Upper lobe of right lung (tissue), 1 donor: ENCODE measurements at places on chromosomes 3 and 15. TPM values are rescaled to one million over a fixed set of nuclear protein-coding genes. Genes with fewer than 3 reads are reported as not detected.

Gene MGLL
- total RNA-seq, result 194 TPM

Gene TRPC1
- total RNA-seq, result 5.6 TPM

Gene SHF
- total RNA-seq, result 7.1 TPM

Gene SYNPR
- total RNA-seq, result not detected

Gene CTXND1
- total RNA-seq, result 1.9 TPM

Gene CRABP1
- not detected for total RNA-seq

Gene C3orf20
- total RNA-seq, result 0.14 TPM

Gene WNT7A
- 6.6 TPM for total RNA-seq

Gene FGF7
- 21.9 TPM for total RNA-seq

Gene CCDC80
- 60.4 TPM for total RNA-seq

Gene GOLGA8G
- not detected for total RNA-seq

Gene UTS2B
- total RNA-seq, result 0.75 TPM

Gene IDH3A
- 71.6 TPM for total RNA-seq

Gene CPN2
- total RNA-seq, result not detected

Gene MYH15
- total RNA-seq, result 0.90 TPM

DNA sequence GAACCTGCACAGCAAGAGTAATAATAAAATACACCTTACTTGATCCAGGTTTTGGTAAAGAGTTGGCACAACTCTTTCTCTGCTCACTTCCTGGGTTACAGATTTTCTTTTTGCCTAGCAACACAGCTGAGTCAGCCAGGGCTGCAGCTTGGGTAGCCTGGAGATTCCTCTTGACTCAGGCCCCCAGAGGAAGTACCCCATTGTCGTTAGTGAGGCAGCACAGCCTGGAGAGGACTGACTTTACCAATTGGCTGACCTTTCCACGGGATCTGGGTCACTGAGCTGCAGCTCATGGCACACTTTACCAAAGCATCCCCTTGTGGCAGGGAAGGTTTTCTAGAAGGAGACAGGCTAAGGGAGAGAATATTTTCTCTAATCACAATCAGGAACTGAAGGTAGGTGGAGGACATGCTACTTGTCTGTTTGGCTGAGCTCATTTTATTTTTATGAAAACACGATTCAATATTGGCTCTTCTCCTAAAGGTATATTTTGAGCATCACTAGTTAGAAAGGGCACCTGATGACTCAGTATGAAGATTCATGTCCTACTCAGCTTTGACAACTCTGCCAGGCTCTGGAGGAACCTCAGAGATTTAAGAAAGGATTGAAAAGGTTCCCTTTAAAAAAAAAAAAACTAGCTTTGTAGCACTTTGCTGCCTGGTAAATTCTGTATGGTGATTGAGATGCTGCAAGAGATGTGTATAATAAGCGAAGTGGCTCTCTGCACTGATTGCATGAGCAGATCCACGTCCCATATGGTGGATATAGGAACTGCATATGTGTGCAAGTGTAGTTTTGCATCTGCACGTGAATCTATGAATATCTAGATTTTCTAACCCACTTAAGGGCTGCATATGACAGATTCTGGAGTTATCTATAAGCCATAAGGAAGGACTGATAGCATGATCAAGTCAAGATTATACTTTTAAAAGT is 124.8 kb downstream of the CHDH start:
- no peak overlapping the region for H3K27ac ChIP-seq
- H3K4me1 ChIP-seq, result no peaks in the 10 kb centered on the region
- no peaks in the 10 kb centered on the region for H3K27me3 ChIP-seq
- no peak for DNase-seq

DNA sequence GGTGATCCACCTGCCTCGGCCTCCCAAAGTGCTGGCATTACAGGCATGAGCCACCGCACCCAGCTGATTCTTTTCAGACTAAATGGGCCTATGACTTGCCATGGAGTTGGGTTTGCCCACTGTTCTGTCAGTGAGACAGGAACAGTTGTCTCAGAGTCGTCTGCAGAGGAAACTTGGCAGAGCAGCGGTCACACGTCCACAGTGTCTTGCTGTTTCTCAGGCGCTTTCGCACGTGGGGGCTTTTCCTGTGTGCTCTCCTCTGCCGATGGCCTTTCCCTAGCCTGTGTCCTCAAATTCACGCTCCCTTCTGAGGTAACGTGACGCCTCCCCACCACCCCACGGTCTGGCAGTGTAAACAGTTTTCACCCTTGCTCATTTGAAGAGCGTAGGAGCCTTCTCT is 11.3 kb downstream of the TMEM44 start:
- H3K27ac ChIP-seq, result no peak overlapping the region
- H3K27me3 ChIP-seq, result no peaks in the 10 kb centered on the region
- no peak for DNase-seq
- H3K36me3 ChIP-seq, result peaks cover 8% of the 10 kb centered on the region

DNA sequence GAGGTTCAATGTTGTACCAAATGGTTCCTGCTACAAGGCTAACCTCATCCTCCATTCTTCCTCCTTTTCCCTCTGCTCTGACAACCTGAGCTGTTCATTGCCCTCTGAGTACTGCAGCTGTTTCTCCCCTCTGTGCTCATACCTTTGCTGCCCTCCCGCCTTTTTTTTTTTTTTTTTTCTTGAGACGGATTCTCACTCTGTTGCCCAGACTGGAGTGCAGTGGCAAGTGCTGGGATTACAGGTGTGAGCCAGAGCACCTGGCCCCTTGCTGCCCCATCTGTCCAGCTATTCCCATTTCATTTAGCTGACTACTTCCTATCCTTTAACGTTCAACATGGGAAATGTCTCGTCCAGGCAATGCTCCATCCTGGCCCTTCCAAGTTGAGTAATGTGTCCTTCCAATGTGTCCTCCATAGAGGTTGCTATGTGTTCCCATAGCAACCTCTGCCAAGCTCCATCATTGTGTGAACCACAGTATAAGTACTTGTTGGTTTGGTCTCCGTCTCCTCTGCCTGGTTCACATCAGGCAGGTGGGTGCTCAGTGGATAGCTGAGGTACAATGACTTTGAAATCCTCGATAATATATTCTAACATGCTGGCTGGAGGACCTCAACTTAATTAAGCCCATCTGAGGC is 179.9 kb upstream of the ANKRD28 start:
- H3K36me3 ChIP-seq, result no peaks in the 10 kb centered on the region
- no peaks in the 10 kb centered on the region for H3K4me1 ChIP-seq
- no peak overlapping the region for H3K4me3 ChIP-seq
- no peak for DNase-seq
- H3K27me3 ChIP-seq, result no peaks in the 10 kb centered on the region

DNA sequence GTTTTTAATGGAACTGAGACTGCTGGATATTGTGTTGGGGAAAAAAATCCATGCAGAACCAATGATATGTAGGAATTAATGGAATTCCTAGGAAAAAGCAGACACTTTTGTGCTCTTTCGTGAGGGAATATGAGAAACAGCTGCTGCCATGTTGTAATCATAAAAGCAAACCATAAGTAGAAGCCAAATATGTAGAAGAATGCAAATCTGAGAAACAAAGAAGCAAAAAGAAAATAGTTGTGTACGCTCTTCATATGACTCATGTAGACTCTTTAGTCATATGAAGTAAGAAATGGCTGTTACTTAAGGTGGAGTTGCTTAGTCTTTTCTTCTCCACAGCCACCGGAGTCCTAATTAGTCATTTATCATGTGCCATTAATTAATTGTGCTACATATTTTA is 298.6 kb upstream of the ZNF717 start:
- no peaks in the 10 kb centered on the region for H3K36me3 ChIP-seq
- no peak for DNase-seq
- H3K4me1 ChIP-seq, result no peaks in the 10 kb centered on the region
- H3K27me3 ChIP-seq, result no peaks in the 10 kb centered on the region
- no peak overlapping the region for H3K4me3 ChIP-seq
- H3K27ac ChIP-seq, result no peak overlapping the region

DNA sequence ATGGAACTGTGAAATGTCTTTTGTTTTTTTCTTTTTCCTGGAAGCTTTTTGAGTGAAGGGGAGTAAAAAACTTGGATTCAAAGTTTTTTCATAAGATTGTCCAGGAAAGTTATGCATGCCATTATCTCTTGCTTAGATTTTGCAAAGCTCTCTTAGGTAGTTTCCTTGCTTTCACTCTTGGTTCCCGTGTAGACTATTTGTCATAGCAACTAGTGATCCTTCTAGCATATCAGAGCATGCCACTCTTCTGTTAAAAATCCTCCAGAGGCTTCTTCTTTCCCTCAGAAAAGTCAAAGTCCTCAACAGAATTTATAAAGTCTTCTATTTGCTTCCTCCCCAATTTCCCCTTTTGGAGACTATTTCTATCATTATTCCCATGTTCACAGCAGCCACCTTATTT is 21.1 kb downstream of the GTF2E1 start:
- no peak for DNase-seq
- no peaks in the 10 kb centered on the region for H3K36me3 ChIP-seq
- no peak overlapping the region for H3K4me3 ChIP-seq
- H3K4me1 ChIP-seq, result peaks cover 14% of the 10 kb centered on the region
- no peaks in the 10 kb centered on the region for H3K27me3 ChIP-seq

- no peaks in the 10 kb centered on the region for H3K36me3 ChIP-seq
- no peak for DNase-seq
- no peak overlapping the region for H3K27ac ChIP-seq
- H3K4me3 ChIP-seq, result no peak overlapping the region
These were observed 16.6 kb downstream of the BTLA start for GRCh38 chr3:112482675-112483074.

DNA sequence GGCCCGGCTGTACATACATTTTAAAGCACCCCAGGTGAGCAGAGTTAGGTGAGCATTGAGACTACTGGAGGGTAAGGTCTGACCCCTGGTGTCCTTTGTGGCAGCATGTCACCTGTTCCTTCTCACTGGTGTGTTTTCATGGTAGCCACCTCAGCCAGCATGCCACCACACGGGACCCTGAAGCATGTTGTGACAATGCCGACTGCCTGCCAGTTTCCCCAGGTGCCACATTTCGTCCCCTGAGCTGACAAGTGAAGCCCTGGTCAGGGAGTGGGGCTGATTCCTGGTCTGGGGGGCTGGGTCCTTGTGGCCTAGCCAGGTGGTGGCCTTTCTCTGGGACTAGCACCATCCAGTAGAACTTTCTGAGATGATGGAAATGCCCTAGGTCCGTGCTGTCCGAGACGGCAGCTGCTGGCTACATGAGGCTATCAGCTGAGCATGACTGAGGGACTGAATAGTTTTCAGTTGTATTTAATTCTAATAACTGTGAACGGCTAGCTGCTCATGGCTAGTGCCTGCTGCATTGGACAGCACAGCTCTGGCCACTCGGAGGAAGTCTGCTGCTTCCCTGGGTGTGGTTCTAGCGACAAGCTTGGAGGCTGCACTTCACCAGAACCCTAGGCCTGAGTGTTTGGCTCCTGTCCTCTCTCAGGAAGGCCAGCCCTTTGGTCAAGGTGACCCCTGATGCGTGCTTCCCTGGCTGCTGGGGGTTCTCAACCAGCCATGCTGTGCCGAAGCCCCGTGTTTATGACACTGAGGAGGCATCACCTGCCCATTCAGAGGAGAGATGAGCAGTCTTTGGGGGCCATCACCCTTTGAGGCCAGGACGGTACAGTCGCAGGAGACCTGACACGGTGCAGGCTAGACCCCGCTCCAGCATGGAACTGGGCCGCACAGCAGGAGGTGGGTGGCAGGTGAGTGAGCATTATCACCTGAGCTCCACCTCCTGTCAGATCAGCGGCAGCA is 3.9 kb downstream of the C3orf22 start:
- DNase-seq, result peak; percentile 57
- no peaks in the 10 kb centered on the region for H3K27me3 ChIP-seq
- no peaks in the 10 kb centered on the region for H3K4me1 ChIP-seq
- H3K4me3 ChIP-seq, result no peak overlapping the region

- no peaks in the 10 kb centered on the region for H3K27me3 ChIP-seq
- peaks cover 12% of the 10 kb centered on the region for H3K4me1 ChIP-seq
- no peak overlapping the region for H3K4me3 ChIP-seq
- no peak for DNase-seq
- H3K27ac ChIP-seq, result no peak overlapping the region
- no peaks in the 10 kb centered on the region for H3K36me3 ChIP-seq
These were observed 28.9 kb upstream of the ACAD9 start for GRCh38 chr3:128850544-128850943.

DNA sequence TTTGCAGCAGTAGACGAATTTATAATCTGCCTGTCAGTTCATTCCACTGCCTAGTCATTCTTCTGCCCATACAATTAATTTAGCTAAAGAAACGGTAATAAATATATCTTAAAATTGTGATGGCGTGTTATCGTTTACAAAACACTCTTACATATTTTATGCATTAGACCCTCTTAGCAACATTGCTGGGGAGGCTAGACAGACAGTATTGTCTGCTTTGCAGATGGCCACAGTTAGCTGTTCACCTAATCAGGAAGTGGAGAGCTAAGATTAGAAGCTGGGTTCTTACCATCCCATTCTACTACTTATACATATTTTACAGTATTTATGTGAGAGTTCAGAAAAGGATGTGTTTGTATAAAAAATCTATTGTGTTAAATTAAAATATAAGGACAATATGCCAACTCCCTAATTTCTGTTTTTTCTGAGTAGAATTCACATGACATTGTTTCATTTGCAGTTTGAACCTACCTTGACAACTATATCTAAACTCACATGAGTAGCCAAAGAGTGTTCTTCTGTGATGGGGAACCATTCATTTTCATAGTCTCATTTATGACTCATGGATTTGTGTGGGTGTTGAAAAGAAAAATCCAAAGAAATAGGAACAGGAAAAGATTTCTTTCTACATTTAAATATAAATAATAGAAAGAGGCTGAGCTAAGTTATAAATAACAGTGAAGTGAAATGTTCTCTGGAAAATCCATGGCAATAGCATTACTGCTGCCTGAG is 41.7 kb upstream of the C3orf80 start:
- H3K27ac ChIP-seq, result no peak overlapping the region
- H3K36me3 ChIP-seq, result no peaks in the 10 kb centered on the region
- no peaks in the 10 kb centered on the region for H3K4me1 ChIP-seq

GRCh38 chr3:191476066-191476772 is 15.3 kb downstream of the PYDC2 start:
- H3K27ac ChIP-seq, result no peak overlapping the region
- DNase-seq, result no peak
- H3K36me3 ChIP-seq, result no peaks in the 10 kb centered on the region
- no peak overlapping the region for H3K4me3 ChIP-seq

DNA sequence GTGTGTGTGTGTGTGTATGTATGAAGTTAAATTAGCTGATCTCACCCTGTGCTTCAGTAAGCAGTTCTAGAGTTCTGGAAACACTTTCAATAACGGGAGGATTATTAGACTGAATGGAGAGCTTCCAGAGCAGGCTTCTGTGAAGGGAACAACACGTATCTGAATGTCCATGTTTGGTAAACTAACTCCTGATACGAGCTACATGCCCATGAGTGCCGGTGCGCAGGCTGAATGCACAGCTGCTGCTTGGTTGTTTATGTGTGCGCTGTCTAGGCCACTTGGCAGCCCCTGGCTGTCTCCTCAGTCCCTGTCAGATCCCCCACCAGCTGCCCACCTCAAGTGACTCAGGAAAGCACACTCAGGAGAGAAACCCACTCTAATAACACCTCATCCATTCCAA is 137.0 kb downstream of the EPHB1 start:
- no peaks in the 10 kb centered on the region for H3K27me3 ChIP-seq
- H3K4me1 ChIP-seq, result no peaks in the 10 kb centered on the region
- no peak for DNase-seq
- no peak overlapping the region for H3K4me3 ChIP-seq
- no peaks in the 10 kb centered on the region for H3K36me3 ChIP-seq
- H3K27ac ChIP-seq, result no peak overlapping the region

GRCh38 chr3:138638641-138639040 is 30.1 kb downstream of the FAIM start:
- no peaks in the 10 kb centered on the region for H3K27me3 ChIP-seq
- H3K4me3 ChIP-seq, result no peak overlapping the region
- no peaks in the 10 kb centered on the region for H3K36me3 ChIP-seq
- no peaks in the 10 kb centered on the region for H3K4me1 ChIP-seq
- no peak overlapping the region for H3K27ac ChIP-seq
